Esophagus squamous epithelium (tissue), 5 donors: ENCODE measurements at places on chromosomes 7 and 10.

DNA sequence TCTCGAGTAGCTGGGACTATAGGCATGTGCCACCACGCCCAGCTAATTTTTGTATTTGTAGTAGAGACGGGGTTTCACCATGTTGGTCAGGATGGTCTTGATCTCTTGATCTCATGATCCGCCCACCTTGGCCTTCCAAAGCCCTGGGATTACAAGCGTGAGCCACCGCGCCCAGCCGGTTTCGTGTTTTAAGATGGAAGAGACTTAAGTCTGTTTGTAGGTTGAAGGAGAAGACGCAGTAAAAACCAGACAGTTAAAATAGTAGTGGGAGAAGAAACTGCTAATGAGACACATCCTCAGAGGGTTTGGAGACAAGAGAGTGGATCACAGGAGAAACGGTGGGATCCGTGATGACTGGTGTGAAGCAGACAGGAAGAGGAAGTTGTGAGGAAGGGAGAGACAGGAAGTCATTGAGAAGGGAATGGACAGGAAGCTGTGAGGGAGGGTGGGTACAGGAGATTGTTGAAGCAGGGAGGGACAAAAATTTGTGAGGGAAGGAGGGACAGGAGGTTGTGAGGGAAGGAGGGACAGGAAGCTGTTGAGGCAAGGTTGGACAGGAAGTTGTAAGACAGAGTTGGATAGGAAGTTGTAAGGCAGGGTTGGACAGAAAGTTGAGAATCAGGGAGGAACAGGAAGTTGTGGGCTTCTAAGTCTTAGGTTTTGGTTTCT is 115.5 kb downstream of the WDFY4 start:
- no peak for DNase-seq

GRCh38 chr10:12432402-12433189 is 83.2 kb downstream of the CAMK1D start:
- no peak for DNase-seq

- no peak for DNase-seq
These were observed at the start of gene ADCYAP1R1 for GRCh38 chr7:31051598-31052486. Gene ADCYAP1R1, plus strand, starts transcription at chr7:31052308. Its CDS starts 10,957 bp downstream, at chr7:31063265.

DNA sequence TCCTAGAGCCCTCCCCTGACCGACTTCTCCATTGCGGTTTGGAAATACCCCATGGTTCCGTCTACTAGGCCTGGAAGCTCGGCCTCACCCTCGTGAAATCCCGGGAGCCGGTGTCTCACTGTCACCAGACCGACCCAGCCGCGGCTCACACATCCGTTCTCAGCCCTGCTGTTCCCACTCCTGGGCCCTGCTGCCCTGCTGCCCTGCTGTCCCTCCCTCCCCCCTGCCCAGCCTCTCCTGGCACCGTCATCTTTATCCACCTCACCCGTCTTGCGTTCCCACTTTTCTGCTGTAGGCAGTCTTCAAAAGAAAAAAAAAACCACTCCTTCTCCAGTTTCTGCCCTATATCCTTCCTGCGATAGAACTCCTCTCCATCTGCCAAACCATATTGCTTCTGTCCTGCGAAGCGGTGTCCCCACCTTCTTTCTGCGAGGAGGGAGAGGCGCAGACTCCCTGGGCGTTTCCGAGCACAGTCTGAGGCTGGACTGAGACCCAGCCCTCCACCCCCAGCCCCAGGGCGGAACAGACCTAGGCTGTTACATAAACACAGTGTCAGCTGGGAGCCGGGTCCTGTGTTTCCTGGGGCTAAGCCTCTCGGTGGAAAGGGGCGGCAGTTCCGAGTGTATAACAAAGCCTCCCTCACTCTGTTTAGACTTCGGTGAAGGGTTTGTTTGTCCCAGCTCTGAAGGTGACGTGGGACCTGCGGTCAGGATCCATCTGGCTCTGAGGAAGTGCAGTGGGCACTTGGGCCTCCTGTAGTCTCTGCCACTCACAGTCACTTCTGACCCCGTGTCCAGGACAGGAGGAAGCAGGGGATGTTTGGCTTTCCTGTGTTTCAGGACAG is 2.8 kb downstream of the AGAP3 start:
- DNase-seq, result peak; percentile 17

DNA sequence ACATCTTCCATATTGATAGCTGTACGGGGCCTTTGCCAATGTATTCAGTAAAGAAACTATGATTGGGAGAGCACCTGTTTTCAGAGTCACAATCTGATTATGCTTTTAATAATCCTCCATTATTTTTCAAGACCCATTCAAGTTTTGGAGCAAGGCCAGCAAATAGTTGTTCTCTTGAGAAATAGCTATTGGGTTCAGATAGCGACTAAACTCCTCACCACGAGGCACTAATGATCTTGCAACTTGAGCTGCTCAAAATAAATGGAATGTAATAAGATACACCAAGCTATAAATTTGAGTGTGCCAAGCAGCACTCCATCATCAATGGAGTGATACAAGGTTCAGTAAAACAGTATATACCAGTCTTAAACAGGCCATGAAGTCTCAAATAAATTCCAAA is 7.4 kb upstream of the MALRD1 start:
- DNase-seq, result no peak

DNA sequence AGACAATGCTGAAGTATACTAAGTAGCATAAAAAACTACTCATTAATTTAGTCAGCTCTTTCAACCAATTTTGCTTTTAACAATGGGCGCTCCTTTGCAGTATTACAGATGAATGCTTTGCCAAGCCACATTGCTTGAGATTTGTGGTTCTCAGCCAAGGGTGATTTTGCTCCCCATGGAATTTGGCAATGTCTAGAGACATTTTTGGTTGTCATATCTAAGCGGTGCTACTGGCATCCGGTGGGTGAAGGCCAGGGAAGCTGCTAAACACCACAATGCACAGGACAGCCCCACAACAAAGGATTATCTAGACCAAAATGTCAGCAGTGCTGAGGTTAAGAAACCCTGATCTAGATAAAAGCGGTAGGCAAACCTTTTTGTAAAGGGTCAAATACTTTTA is 112.0 kb downstream of the UBE2H start:
- no peak for DNase-seq

GRCh38 chr10:1158066-1158465 is 101.9 kb downstream of the WDR37 start:
- no peak for DNase-seq

- DNase-seq, result no peak
These were observed 875.0 kb downstream of the REEP3 start for GRCh38 chr10:64396105-64396708.

DNA sequence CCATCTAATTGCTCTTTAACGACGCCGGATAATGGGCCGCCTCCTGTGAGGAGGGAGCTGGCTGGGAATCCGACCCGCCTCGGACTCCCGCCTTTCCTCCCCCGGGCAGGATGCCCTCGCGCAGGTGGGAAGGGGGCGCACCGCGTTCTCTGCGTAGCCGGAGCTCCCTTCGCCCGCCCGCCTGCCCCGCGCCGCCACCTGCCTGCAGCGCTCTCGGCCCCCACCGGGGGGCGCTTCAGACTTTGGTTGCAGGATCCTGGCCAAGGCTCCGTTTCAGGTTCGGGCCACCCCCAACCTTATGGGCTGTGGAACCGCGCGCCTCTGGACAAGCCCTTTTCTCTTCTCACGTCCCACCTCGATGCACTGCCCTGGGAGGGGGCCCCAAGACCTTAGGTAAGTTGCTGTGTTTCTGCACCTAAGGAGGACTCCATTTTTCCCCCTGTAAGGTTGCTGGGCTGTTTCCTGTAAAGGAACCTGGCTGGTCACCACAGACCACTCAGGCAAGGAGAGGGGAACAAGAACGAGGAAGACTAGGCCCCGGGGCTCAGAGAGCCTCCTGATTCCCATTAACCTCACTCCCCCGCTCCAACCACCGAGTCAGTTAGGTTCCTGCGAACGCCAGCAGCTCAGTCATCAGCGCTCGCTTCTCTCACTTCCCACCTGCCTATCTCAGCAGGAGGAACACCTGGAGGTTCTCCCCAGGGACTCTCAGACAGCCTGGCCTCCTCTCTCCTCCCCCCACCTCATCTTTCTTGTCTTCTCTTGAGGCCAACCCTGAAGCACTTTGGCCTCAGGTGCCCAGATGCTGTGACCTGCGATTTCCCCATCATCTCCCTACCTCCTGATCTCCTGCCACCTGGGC is 11.3 kb upstream of the KAZALD1 start:
- DNase-seq, result no peak

- no peak for DNase-seq
These were observed 100.3 kb upstream of the INSYN2A start for GRCh38 chr10:127296696-127297095.

DNA sequence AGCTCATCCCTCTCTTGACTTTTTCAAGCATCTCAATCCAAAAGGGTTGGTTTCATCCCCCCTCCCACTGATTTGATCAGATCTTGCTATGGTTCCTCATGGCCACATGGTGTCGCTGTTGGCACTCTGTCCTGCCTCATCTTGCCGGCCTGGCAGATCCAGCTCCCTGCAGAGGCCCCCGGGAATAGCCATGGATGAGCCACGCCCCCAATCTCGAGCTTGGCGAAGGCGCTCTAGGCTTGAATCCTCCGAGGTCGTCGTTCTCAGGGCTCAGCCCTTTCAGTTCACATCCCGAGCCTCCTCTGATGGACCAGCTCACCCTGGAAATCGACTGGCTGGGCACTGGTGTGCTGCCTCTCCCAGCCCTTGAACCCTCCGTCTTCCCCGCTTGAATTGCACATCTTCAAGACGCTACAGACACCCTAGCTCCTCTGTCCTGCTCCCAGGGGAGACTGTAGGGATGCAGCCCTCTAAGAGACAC is 628.7 kb downstream of the TYW1 start:
- no peak for DNase-seq

DNA sequence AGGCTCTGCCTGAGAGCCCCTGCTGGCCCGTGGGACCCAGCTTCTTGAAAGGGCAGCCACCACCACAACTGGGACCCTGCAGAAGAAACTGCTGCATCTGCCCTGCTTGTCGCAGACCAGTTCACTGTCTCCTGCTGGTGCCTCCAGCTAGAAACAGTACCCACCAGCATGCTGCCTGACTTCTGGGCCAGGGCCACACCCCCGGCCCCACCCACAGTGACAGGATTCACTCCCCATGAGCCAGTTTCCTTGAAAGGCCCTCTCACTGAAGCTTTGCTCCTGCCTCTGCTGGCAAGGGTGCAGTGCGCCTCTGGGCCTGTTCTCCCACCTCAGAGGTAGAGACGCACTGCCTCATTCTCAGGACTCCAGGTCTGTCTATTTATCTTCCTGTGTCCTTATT is 32.4 kb downstream of the ANXA11 start:
- DNase-seq, result no peak

DNA sequence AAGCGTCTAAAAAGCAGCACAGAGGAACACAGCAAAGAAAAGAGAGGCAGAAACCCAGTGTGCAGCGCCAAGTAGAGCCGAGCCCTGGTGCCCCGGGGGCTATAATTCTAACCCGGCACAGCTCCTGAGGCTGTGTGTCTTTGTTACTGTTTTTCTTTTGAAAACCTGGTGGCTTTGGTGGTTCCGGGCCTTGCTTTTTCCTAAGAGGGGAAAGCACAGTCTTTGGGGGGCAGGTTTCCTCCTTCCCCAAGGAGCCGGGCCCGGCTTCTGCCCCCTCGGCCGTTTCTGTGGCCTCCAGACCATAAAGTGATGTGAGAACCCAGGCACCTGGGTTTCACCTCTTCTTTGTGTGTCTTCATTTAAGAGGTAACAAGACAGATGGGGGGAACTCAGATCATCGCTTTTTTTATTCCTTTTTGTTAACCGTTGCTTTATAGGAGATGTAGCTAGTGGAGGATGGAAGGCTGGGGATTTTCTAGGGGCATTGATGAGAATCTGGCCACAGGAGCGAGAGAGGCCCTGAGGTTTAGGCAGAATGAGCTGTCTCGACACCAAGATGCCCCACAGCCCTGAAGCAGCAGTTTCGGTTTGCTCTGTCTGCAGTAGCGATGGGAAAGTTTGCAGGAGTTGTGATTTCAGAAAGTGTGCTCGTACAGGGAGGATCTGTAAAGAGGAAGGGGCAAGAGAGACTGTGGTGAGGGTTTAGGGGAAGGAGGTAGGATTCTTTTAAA is 367.8 kb upstream of the GALNT17 start:
- DNase-seq, result no peak

GRCh38 chr7:155754165-155754564 is 58.1 kb downstream of the SHH start:
- no peak for DNase-seq

- no peak for DNase-seq
These were observed 10.7 kb downstream of the ZDHHC16 start for GRCh38 chr10:97456686-97457065.

DNA sequence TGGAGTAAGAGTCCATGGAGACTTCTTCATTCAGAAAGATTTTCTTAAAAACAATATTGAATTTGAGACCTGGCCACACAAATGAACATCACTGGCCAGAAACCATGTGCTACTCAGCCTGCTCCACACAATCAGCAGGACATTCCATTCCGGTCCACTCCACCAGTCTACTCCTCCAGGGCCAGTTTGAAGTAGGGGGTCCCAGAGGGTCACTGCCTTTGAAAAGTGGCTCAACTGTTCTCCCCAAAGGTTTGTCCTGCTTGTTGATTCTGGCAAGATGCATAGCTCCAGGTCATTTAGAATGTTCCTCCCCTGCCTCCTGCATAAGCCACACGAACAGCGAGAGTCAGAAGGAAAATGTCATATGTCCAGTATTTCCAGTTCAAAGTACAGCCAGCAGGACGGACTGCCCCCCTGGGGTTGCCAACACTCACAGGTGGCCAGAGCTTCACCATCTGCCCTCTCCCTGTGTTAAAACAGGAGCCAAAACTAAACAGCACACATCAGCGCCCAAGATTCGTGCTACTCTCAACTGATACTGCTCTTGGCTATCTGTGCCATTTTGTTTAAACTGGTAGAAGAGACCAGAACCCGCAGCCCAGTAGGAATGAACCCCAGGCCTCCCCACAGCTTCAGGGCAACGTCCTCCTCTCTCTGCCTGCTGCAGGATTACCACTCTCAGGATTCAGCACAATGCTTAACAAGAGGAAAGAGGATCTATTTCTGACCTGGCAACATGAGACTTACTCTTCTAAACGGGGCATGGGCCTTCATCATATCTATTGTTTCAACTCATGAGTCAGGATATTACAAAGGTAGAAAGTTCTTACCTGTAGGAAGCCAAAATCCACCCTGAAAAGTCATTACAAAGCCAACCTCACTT is 11.3 kb downstream of the GRB10 start:
- DNase-seq, result no peak

GRCh38 chr10:110074758-110075671 is 67.2 kb downstream of the ADD3 start:
- DNase-seq, result no peak

DNA sequence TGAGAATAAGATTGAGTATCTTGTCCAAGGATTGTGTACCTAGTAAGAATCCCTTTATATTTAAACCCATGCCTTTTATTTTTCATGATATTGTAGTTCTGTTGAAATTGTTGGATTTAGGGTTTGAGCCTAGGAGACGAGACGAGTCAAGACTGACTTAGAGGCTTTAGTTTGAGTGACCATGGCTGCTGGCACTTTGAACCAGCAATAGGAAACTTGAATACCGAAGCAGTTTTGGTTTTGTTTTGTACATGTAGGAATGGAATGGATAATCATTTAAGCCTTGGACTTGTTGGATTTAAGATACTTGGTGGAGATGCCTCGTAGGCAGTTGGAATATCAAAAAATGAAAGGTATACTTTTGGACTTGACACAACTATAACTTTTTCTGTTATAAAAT is 229.0 kb downstream of the BICC1 start:
- no peak for DNase-seq

- DNase-seq, result no peak
These were observed 251.5 kb downstream of the WDR11 start for GRCh38 chr10:121102706-121103105.
